ENCODE measurements at places on chromosomes 1 and 21.

GRCh38 chr1:156430866-156431265 is 61.9 kb downstream of the RHBG start:
- DNase-seq = no peak

- no peak for DNase-seq
Observed at GRCh38 chr1:167137332-167137781, 43.5 kb downstream of the STYXL2 start.

- no peak for DNase-seq
Observed at GRCh38 chr1:67323087-67323486, 15.4 kb downstream of the IL12RB2 start.

- DNase-seq = no peak
Observed at GRCh38 chr1:151372058-151372934, at the start of gene SELENBP1. SELENBP1 (minus strand) TSS chr1:151372705; CDS start chr1:151372641, 64 bp downstream.

GRCh38 chr21:14488672-14489204 is 57.4 kb downstream of the SAMSN1 start:
- DNase-seq = no peak

DNA sequence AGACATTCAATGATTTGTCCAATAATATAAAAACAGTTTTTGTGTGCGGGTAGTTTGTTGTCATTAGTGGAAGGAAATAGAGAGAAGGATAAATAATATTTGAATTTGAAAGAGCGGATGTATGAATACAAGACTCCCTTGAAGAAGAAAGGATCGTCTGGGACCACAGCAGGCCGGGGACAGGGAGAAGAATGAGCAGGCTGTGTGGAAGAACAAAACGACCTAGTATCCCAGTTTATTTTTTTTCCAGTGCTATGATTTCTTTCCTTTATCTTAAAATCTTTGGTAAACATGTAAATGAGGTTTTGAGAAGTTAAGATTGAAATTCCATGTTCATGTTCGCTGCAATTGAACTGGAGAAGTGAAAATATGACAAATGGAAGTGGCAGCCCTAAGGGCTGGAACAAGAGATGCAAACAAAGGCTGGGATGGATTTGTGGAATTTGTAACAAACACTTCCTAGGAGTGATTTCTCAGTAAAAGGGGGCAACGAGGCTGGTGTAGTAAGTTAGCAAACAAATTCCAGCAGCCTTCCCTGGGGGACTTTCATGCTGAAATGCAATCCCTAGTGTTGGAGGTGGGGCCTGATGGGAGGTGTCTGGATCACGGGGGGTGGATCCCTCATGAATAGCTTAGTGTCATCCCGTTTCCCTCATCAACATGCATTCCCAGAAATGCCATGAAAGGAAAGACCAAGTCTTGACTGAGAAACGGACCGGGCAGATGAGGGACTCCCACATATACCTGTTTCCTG is 10.2 kb upstream of the IFI16 start:
- no peak for DNase-seq

DNA sequence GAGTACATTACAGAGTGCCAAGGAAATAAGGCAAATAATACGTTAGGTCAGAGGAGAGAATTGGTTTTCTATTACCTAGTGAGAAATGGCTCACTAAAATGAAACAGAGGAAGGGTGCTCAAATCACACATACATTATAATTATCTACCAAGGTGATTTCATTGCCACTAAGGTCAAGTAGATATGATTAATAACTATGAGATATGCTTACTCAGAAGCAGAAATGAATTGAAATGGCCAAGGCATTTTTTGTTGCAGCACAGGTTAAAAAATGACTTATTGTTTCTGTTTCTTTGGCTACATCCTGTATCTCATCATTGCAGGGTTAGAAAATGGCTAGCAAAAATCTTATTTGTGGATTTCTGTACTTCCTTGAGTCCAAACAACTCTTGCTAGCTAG is 154.5 kb upstream of the GORAB start:
- no peak for DNase-seq

- DNase-seq = peak; percentile 58
Observed at GRCh38 chr1:230977761-230978490, 735 bp downstream of the TTC13 start.

DNA sequence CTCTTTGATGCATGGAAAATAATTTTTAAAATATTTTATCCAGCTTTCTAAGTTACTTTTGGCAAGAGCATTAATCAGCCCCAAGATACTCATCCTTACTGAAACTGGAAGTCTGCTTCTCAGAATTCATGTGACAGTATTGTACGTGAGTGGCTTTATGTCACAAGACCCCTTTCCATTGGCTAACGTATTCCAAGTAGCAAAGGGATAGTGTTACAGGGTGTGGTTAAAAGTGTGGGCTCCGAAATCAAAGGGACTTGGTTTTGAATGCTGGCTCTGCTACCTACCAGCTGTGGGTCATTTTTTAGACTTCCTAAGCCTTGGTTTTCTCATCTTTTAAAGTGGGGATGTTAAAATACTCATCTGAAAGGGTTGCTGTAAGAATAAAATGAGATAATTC is 91.7 kb downstream of the RHOU start:
- DNase-seq = no peak

GRCh38 chr1:22711591-22712501 is 1.2 kb downstream of the EPHB2 start:
- DNase-seq = peak; percentile 10

GRCh38 chr1:145758116-145758515 is 38.8 kb downstream of the CD160 start:
- DNase-seq = no peak

GRCh38 chr1:220876511-220877376 is 2.5 kb upstream of the HLX start:
- DNase-seq = peak; percentile 68

GRCh38 chr1:177211231-177211630 is 40.5 kb downstream of the BRINP2 start:
- no peak for DNase-seq

DNA sequence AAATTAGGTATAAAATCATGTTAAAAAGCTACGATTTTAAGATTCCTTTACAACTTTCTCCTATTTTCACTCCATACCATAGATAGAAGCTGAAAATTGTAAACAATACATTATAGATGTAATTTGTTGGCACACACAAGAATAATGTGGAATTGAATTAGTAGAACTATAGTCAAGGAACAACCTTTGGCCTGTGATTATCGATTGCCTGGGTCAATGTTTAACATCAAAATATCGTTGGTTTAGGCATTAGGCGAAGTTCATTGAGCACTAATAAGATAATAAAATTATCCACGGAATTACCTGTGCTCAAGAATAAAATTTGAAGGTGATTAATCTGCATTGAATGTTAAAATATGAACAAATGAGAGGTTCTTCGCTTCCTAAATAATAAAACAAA is 455.1 kb upstream of the ZP4 start:
- DNase-seq = no peak

- no peak for DNase-seq
Observed at GRCh38 chr1:229116114-229116513, 154.8 kb upstream of the RAB4A start.

DNA sequence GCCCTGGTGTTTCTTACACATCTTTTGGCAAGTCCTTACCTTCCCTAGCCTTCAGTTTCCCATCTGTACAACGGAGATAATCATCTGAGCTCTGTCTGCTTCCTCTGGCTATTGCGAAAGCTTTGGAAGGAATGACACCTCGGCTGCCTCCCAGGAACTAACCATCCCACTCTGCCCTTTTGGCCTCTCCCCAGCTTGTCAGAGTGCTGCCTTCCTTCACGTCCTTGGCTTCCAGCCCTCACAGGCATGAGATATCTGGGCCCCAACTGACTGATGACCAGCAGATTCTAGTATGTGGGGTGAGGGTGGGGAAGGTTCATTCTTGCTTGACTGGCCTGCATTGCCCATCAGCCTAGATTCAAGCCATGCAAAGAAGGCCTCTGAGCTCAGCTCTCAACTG is 253.1 kb upstream of the FGGY start:
- no peak for DNase-seq

DNA sequence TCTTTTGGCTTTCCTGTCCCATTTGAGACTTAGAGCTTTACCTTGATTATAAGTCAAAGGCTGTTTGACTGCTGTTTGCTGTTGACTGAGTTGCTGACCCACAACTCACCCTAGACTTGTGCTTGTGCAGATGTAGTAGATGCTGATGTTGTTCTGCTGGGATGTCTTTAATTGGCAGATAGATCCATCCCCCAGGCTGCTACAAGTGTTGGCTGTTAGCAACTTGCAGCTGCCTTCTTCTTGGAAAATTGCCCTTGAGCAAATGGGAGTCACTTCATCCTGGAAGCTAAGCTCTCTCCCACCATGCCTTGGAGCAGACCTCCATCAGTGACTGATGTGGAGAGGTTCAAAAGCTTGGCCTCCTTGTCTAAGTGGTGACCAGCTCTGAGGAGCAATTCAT is 139.3 kb upstream of the KIAA0040 start:
- no peak for DNase-seq

DNA sequence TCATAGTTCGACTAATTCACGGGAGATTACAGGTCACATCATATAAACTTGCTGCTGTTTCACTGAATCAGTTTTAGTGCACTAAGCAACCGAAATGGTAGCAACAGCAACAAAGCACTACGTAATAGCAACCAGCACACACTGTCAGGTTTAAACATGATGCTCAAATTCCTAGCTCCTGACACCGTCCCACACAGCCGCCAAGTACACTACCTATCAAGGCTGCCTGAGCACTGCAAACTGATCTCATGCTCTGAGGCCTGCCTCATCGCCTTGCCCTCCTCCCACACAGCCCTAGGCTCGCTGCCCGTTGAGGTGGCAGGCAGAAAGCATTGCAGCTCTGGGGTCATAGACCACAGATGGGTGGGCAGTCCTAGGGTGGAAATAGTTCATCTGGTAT is 12.4 kb downstream of the LAMC2 start:
- no peak for DNase-seq

Data from B cell (primary cell).